ENCODE measurements at places on chromosomes 2 and 18. TPM values are rescaled to one million over a fixed set of nuclear protein-coding genes. Genes with fewer than 3 reads are reported as not detected.

The ITGAV gene
- 79.2 TPM for total RNA-seq

The GNAL gene
- total RNA-seq, result 3.2 TPM

GRCh38 chr2:72533765-72534164 is 292.1 kb downstream of the EXOC6B start:
- H3K27ac ChIP-seq, result no peak overlapping the region
- no peak overlapping the region for H3K4me3 ChIP-seq
- no peaks in the 10 kb centered on the region for H3K27me3 ChIP-seq
- DNase-seq, result no peak
- no peaks in the 10 kb centered on the region for H3K36me3 ChIP-seq
- H3K4me1 ChIP-seq, result no peaks in the 10 kb centered on the region

- DNase-seq, result no peak
- no peaks in the 10 kb centered on the region for H3K36me3 ChIP-seq
- no peaks in the 10 kb centered on the region for H3K27me3 ChIP-seq
- H3K4me1 ChIP-seq, result peaks cover 12% of the 10 kb centered on the region
Measured at GRCh38 chr18:9751371-9752031, 43.4 kb downstream of the RAB31 start.

- no peak overlapping the region for H3K4me3 ChIP-seq
- no peaks in the 10 kb centered on the region for H3K27me3 ChIP-seq
- no peaks in the 10 kb centered on the region for H3K36me3 ChIP-seq
- no peak overlapping the region for H3K27ac ChIP-seq
- DNase-seq, result no peak
Measured at GRCh38 chr2:43634604-43635306, 2.3 kb upstream of the PLEKHH2 start.

DNA sequence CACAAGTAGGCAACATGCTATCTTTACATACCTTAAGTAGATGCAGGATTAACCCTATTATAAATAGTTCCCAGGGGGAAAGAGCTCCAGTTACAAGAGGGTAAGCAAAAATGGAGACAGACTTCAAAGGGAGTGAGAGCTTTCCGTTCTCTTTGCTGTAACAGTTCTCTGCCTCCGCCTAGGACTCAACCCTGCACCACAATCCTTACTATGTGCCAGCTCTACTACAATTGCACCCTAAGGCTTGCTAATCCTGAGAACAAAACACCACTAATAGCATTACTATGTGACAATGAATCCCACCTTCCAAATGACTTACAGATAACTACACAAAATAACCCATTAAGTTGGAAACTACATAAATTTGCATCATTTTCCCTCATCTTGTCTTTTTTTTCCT is 7.7 kb downstream of the ZBTB14 start:
- no peak overlapping the region for H3K27ac ChIP-seq
- no peaks in the 10 kb centered on the region for H3K36me3 ChIP-seq
- no peaks in the 10 kb centered on the region for H3K4me1 ChIP-seq

DNA sequence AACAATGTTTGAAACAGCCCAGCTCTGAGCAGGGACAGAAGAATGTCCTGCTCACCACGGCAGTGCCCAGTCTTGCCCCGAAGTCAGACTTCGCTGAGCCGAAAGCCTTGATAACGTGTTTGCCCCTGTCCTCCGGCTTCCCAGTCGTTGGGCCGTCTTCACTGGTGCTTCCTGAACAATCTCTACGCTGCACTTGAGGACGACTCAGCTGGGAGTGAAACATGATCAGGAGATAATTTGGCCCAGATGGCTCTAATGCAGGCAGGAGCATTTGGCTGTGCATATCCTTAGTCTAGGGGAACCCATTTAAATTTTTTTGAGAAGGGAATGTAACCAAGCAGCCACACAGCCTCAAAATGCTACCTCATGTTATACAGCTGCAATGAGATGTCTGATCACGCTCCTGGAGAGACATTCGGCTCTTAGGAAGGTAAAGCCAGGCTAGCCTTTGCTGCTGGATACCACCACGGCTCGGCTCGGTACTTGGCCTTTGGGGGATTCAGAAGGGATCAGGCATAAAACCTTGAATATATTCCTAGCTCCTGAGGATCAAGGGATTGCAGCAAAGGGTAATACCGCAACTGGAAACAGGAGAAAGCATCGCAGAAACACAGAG is 43.6 kb downstream of the FECH start:
- no peaks in the 10 kb centered on the region for H3K27me3 ChIP-seq
- no peaks in the 10 kb centered on the region for H3K36me3 ChIP-seq
- DNase-seq, result no peak
- H3K4me3 ChIP-seq, result no peak overlapping the region
- H3K4me1 ChIP-seq, result no peaks in the 10 kb centered on the region

DNA sequence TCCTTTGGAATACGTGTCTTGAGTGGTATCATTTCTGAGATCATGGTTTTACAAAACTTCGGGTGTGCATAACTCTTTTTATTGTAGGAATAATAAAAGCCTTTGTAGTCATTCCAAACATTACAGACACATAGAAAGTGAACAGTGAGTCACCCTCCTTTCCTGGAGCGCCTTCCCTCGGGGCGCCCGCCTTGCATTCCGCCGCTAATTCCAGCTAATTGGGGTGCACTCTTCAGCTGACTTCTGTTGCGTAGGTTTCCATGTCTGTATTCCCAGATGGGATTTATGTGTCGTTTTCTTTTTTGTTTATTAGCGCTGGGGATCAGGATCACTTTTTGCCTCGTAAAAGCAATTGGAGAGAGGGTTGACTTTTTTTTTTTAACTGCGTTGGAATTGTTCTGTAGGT is 18.7 kb downstream of the SH3BP4 start:
- no peak overlapping the region for H3K27ac ChIP-seq
- no peak overlapping the region for H3K4me3 ChIP-seq
- DNase-seq, result no peak
- H3K36me3 ChIP-seq, result no peaks in the 10 kb centered on the region
- peaks cover 12% of the 10 kb centered on the region for H3K4me1 ChIP-seq

DNA sequence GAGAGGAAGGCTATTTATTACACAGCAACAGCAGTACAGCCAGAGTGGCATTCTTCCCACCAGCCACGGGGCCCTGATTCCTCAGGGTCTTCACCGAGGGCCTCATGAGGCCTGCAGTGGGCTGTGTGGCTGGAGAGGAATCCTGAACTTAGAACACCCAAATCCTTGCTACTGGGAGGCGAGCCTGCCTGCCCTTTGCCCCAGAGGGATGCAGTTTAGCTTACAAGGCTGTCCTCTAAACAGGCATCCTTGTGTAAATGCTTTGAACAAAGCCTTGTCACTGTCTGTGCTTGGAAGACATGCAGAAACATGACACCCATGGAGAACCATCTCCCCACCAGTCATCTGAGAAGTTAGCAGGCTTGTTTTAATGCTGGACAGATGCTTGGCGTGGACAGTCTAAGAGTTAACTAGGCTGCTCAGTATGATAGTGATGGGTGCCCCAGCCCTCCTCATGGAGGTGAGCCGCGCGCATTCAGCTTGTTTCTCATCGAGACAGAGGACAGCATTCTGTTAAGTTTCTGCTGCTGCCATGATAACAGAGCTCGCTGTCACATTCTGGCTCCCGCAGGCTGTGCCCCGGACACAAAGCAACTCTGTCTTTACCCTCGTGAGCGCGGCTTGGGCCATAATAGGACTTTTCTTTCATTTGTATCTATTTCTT is 42.9 kb downstream of the ADI1 start:
- DNase-seq, result peak; percentile 11
- no peak overlapping the region for H3K4me3 ChIP-seq
- no peaks in the 10 kb centered on the region for H3K36me3 ChIP-seq
- no peak overlapping the region for H3K27ac ChIP-seq
- no peaks in the 10 kb centered on the region for H3K27me3 ChIP-seq

Data from ovary (tissue), 10 donors.